ENCODE measurements at places on chromosomes 11 and 22.

DNA sequence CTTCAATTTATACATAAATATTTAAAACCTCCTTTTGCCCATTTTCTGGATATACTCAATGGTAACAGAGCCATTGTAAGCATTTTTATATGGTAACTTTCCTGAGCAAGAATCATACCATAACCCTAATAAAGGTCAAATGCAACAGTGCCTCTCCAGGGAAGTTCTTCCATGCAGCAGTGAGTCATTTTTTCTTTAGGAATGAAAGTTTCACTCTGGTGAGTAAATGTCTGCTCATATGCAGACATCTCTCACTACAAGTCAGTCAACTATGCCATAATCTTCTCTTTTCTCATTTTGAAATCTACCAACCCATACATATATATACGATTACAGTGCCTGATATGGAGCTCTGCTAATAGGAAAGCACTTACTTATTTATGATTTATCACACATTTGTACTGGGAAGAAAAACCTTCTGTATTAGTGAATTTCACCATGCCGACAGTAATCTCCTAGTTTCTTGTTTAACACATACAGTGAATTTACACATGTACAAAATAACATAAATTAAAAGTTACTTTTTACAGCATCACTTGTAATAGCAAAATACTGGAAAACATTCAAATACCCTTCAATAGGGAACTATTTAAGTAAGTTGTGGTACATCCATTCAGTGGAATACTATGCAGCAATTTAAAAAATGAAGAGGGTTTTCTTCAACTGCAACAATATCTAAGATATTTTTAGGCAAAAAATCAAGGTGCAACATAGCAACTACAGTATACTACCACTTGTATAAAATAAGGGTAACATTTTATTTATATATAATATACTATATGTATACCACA, 16.0 kb downstream of the STK33 start:
- DNase-seq: peak; percentile 32

DNA sequence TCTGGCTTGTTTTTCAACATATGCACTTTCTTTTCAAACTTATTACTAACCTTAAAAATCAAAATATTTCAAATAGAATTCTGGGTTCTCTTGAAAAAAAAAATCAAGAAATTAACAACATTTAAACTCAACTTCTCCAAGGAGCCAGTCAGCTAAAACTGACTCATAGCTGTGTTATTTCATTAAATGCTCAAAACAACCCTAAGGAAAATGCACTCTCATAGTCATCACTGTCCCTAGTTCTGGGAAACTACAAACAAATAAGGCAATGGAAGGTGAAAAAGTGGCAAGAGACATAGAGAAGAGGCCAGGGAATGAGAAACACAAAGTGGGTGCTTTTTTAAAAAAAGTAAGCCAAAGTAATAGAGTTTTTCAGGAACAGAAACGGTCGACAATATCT, 4.1 kb upstream of the ARHGAP20 start:
- DNase-seq: peak; percentile 83

DNA sequence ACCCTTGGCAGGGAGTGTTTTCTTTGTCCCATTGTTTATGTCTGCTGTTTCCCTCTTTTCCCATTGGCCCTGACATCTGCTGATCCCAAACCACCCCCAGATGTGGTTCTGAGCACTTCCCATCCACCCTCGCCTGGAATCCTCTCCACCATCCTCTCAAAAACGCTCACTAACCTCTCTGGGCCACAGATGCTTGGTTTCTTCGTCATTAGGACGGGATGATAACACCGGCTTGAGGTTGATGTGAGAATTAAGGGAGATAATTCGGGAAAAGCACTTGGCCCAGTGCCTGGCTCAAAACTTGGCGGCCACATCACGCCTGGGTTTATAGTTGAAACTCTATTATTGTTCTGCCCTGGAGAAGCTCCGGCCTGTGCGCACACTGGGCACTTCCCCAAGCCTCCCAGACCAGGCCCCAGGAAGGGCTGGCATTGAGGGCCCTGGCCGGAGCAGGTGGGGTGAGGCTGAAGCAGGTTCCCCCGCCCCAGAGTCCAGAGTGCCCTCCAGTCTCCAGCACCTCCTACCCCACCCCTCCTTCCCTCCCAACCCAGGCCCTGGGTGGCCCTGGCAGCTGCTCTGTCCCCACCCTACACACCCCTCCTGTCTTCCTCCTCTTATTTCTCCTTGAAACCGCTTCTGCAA, 63.7 kb downstream of the CYTH4 start:
- DNase-seq: peak; percentile 78

GRCh38 chr11:58927393-58928106, 11.7 kb upstream of the GLYATL1 start:
- DNase-seq: peak; percentile 52

DNA sequence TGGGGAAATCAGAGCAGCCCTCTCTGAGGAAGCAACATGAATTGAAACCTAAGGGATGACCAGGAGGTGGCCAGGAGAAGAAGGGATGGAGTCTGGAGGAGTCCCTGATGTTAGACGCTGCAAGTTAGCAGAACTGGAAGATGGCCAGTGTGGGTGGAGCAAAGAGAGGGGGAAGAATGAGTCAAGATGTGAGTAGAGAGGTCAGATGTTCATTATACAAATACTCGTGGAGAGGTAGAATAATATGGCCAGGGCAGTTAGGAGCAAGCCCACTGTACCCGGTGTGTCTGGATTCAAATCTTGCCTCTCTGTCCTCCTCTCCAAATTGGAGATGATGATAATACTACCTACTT, 242.0 kb downstream of the TENM4 start:
- peak; percentile 54 for DNase-seq

GRCh38 chr11:92751594-92751993, 217.9 kb upstream of the MTNR1B start:
- no peak for DNase-seq

GRCh38 chr11:57798905-57799559, 37.4 kb downstream of the CTNND1 start:
- DNase-seq: peak; percentile 50

DNA sequence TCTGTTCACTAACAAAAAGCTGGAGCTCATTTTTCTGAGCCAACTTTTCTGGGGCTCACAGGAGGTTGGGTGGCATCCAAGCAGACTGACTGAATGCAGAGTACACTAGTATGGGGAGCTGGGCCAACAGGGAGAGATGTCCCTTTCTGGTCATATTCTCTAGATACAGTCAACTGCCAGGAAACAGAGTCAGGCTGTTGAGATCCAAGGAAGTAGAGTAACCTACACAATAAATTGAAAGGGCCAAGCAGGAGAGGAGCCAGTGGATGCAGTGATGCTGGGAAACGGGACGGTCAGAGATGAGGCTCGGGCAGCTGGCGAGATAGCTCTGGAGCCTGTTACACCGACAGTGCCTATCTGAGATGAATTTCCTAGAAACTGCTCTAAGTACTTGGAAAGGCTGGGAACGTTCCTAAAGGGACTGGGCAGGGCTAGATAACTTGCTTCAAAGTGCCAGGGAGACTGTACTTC, 71.1 kb downstream of the LARGE2 start:
- DNase-seq: peak; percentile 17

- no peak for DNase-seq
Observed at GRCh38 chr11:78656984-78657383, 82.3 kb upstream of the NARS2 start.

DNA sequence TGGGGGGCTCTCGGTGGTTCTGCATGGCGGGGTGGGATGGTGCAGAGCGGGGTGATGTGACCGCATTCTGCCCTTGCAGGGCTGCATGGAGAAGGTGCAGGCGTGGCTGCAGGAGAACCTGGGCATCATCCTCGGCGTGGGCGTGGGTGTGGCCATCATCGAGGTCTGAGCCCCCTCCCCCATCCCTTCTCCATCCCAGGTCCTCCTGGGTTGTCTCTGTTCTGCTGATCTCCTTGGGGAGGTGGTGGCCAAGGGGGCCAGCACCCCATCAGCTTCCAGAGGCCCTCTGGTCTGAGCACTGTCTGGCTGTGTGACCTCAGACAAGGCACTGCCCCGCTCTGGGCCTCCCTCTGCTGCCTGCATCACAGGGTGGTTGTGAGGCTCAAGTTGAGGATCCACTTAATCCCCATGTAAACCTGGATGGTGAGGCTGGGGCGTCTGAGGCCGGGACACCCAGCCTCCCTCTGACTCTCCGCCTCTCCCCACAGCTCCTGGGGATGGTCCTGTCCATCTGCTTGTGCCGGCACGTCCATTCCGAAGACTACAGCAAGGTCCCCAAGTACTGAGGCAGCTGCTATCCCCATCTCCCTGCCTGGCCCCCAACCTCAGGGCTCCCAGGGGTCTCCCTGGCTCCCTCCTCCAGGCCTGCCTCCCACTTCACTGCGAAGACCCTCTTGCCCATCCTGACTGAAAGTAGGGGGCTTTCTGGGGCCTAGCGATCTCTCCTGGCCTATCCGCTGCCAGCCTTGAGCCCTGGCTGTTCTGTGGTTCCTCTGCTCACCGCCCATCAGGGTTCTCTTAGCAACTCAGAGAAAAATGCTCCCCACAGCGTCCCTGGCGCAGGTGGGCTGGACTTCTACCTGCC, 53.3 kb downstream of the CD82 start:
- DNase-seq: no peak

GRCh38 chr11:122102426-122102825, 13.6 kb downstream of the BLID start:
- DNase-seq: no peak

DNA sequence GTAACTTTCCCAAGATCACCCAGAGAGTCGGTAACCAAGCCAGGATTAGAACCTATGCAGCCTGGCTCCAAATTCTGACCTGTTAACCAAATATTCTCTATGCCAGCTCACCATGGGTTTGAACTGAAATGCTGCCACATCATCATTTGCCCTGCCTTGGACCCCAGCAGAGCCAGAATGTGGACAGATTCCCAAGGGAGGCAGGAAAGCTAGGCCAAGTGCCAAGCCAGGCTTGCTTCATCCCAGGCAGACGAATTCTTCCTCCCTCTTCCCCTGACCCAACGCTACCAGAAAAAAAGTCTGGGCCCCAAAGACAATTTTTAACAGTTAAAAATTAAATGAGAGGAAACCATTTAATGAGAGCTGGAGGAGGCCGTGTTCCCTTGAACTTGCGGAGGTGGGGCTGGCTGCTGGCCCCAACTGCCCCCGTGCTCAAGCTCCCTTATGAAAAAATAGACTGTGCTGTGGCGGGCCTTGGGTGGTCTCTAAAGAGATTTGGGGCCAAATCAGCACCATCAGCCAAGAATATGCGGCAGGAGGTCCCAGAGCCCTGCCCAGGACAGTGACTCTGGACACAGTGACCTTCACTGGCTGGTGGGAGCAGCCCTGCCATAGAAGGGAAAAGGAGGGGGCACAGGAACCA, 184.1 kb upstream of the SYT13 start:
- DNase-seq: peak; percentile 2

DNA sequence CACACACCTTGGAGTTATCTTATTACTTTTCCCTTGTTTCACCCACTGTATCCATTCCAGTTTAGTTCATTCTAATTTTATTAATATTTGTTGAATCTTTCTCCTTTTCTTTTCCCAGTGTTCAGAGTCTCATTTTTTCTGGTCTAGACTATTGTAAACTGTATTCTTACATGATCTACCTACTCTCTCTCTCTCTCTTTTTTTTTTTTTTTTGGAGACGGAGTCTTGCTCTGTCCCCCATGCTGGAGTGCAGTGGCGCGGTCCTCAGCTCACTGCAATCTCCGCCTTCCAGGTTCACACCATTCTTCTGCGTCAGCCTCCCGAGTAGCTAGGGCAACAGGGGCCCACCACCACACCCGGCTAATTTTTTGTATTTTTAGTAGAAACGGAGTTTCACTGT, 2.1 kb downstream of the ANKRD42 start:
- DNase-seq: no peak

DNA sequence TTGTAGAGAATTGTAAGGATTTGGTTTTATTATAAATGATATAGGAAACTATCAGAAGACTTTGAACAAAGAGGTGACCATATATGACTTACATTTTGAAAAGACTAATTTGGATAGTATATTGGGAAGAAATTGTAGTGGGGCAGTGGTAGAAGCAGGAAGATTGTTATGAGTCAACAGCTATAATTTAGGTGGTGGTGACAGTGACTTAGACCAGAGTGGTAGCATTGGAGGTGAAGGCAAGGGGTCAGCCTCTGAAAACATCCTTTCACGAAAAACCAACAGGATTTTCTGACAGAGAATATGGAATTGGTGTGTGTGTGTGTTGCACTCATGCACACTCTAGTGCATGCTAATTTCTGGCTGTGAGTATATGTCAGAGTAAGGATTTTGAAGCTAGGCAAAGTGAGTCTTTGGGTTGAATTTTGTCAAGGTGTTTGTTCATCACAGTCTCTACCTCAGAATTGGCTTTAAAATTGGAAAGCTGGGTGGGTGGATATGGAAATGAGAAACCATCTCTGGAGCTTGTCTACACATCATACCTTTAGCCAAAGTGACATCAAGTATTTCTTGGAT, 8.2 kb upstream of the HBE1 start:
- no peak for DNase-seq

- DNase-seq: peak; percentile 23
Observed at GRCh38 chr11:80462211-80462610, 1021.4 kb upstream of the TENM4 start.

- no peak for DNase-seq
Observed at GRCh38 chr11:110242746-110243145, 53.7 kb downstream of the RDX start.

- no peak for DNase-seq
Observed at GRCh38 chr11:55172734-55173415, 89.1 kb upstream of the TRIM48 start.

- DNase-seq: peak; percentile 65
Observed at GRCh38 chr22:30968015-30968923, at the start of gene MORC2. Gene MORC2 (minus strand): TSS chr22:30968774. CDS start chr22:30967889, 885 bp downstream.

DNA sequence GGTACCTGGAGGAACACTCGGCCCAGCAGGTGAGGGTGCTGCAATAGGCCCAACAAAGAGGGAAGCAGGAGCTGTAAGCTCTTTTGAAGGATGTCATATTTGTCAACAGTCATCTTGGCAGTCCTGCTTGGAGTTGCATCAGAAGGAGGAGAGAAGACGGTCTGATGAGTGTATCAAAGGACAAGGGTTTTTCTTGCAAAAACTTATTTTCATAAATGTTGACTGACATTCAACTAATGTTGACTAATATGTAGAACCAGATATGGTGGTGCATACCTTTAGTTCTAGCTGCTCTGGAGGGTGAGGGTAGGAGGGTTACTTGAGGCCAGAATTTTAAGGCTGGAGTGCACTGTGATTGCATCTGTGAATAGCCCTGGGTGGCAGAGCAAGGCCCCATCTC, 72.3 kb downstream of the CABIN1 start:
- no peak for DNase-seq

DNA sequence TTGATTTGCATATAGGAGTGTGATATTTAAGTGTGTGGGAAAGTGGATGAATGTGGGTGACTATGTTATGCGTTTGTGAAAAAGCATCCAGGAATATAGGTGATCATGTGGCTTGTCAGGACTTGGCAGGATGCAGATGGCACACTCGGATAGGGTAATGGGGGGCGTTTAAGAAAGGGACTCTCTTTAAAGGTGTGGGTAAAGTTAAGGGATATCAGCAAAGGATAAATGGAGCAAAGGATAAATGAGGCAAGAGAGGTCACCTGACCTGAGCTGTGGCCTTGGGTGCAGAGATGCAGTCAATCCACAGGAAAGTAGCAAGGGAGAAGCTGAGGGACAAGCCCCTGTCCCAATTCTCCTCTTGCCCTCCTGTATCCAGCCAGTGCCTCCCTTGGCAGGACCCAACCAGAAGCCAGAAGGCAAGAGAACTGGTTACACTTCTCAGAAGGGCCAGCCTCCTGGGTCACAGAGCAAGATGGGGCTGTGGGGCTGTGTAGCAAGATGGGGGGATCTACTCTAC, 47.5 kb upstream of the GRAMD1B start:
- no peak for DNase-seq
